Lower leg skin (tissue), 4 donors: ENCODE measurements at places on chromosomes 6 and 20. TPM values are rescaled to one million over a fixed set of nuclear protein-coding genes. Genes with fewer than 3 reads are reported as not detected.

Gene PCK1
- total RNA-seq: 0.12 TPM

Gene GINS1
- 1.7 TPM for total RNA-seq

Gene MOG
- not detected for total RNA-seq

Gene APOBEC2
- total RNA-seq: not detected

Gene GPR6
- not detected for total RNA-seq

Gene RAET1L
- 2.8 TPM for total RNA-seq

Gene EPHA7
- 2.4 TPM for total RNA-seq

Gene CRISP1
- total RNA-seq: not detected

Gene SLC22A3
- 10.4 TPM for total RNA-seq

Gene PNPLA1
- total RNA-seq: 28.8 TPM

Gene RING1
- 10.0 TPM for total RNA-seq

Gene OR2H1
- total RNA-seq: not detected

Gene CCR6
- 0.42 TPM for total RNA-seq

Gene CPXM1
- total RNA-seq: 0.12 TPM

Gene DLL1
- 40.6 TPM for total RNA-seq

Gene HCK
- total RNA-seq: 8.7 TPM

Gene DEFB113
- total RNA-seq: not detected
